ENCODE measurements at places on chromosomes 11 and 22.

GRCh38 chr11:66022401-66023185, 3.7 kb downstream of the CATSPER1 start:
- DNase-seq = peak; percentile 68

GRCh38 chr11:1336836-1337646, 27.6 kb upstream of the TOLLIP start:
- DNase-seq = peak; percentile 30

GRCh38 chr11:128152796-128153696, 434.3 kb downstream of the ETS1 start:
- no peak for DNase-seq

GRCh38 chr11:117841551-117842031, 17.0 kb upstream of the FXYD2 start:
- DNase-seq = no peak

DNA sequence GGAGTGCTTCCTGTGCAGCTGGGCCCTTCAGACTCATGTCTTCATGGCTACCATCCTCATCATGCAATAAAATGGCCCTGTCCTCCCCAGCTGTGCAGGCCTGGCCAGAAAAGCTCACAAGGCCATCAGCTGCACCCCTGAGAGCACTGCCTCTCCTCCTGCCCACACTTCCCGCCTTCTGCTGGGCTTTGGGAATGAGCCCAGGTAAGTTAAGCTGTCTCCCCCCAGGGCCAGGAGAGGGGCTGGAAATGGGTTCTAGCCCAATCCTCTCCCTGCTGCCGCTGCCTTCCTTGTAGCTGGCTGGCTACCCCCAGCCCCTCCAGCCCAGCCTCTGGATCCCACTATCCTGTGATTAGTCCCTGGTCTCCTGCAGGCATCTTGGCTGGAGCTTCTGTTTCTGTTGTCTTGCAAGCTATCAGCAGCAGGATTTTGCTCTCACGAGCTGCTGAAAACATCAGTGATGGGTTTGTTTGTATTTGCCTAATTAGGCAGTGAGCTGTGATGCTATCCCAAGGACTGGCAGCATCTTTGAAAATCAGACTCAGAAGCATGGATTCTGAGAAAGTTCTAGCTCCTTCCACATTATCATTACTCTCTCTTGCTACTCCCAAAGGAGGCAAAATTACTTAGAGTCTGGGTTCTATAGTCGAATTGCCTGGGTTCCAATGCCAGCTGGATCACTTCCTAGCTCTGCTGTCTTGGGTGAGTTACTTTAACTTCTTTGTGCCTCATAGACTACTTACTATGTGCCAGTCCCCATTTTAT, 168.1 kb downstream of the ST3GAL4 start:
- no peak for DNase-seq

DNA sequence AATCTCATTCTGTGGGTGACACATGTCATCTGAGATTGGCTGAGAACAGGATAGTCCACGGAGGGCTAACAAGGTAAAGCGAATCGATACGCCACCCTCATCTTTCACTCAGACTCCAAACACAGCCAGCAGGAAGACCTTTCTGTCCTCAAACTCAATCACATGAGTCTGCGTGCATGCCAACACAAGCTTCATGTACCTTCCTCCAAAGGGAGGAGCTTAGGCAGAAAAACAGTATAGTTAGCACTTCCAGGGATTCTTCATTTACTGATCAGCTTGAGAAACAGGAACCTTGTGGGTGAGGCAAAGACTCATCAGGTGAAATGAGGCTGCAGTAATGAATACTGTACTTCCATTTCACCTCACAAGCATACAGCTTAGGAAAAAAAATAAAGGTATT, 767.1 kb upstream of the API5 start:
- DNase-seq = no peak

GRCh38 chr11:3170044-3170755, 5.1 kb upstream of the OSBPL5 start:
- DNase-seq = no peak

- DNase-seq = no peak
Observed at GRCh38 chr11:13137844-13138301, 128.8 kb downstream of the RASSF10 start.

- DNase-seq = no peak
Observed at GRCh38 chr11:45655012-45655283, 10.5 kb downstream of the CHST1 start.

DNA sequence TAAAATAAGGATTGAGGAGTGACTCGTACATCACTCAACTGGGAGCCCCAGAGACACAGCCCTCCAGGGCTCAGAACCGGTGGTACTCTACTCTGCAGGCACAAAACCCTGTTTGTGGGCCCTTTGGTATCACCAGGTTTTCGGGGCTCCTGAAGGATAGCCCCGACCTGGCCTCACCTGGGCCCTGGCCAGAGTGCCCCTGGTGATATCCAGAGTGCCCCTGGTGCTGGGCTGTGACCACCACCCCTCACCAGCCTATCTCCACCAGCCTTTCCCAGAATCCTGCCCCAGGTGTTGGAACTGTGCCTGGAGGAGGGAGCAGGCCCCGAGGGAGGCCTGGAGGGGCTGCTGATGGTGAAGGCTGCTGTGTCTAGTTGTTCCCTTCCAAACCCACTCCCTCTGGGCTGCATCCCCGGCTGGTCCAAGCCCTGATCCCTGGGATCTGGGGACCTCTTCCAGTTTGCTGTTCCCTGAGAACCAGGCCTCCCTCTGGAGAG, 2.2 kb upstream of the GGT5 start:
- no peak for DNase-seq

GRCh38 chr11:69272831-69273485, 21.0 kb upstream of the MYEOV start:
- DNase-seq = no peak

DNA sequence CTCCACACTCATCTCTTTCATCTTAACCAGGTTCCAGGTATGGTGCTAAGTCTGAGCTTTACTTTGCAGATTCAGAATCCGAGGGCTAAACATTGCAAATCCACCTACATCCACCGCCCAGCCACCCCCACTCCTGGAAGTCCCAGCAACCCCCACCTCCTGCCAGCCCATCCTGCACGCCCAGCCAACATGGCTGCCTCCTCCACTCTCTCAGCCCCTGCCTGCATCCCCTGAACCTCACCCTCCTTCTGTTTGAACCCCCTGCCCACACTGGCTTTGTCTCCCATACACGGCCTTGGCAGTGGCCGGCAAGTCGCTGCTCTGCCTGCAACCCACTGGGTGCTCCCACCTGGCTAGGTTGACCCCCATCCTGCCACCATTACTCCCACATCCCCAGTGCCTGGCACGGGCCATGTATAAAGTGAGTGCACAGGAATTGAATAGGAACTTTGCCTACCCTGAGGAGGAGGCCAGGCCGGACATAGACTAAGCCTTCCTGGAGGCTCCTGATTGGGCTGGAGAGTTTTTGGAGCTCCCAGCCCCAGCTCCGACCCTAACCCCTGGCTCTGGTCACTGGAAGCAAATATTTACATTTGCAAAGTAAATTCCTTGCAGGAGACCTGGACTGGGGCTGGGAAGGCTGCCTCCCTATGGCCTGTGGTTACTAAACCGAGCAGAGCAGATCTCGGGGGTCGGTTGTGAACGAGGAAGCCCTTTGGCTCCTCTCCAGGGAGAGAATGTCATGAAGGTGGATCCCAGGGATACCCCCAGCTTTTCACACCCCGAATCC, 14.4 kb downstream of the EMID1 start:
- no peak for DNase-seq

- DNase-seq = no peak
Observed at GRCh38 chr11:64742087-64742888, 1.7 kb downstream of the RASGRP2 start.

Data from hematopoietic multipotent progenitor cell treated with erythropoietin and hydrocortisone succinate and interleukin-3 and kit ligand, for 17 days (in vitro differentiated cells).